ENCODE measurements at places on chromosomes 12 and 14. TPM values are rescaled to one million over a fixed set of nuclear protein-coding genes. Genes with fewer than 3 reads are reported as not detected.

GRCh38 chr12:121550974-121551634 lies 29.7 kb downstream of the KDM2B start:
- DNase-seq, result no peak

Gene PLEKHD1
- 0.05 TPM for total RNA-seq

- no peak for DNase-seq
These were observed 270.1 kb upstream of the PRICKLE1 start for GRCh38 chr12:42859612-42860011.

Gene SPX
- total RNA-seq, result 0.39 TPM

GRCh38 chr12:57266681-57267080 lies 15.7 kb upstream of the STAC3 start:
- no peak for DNase-seq

DNA sequence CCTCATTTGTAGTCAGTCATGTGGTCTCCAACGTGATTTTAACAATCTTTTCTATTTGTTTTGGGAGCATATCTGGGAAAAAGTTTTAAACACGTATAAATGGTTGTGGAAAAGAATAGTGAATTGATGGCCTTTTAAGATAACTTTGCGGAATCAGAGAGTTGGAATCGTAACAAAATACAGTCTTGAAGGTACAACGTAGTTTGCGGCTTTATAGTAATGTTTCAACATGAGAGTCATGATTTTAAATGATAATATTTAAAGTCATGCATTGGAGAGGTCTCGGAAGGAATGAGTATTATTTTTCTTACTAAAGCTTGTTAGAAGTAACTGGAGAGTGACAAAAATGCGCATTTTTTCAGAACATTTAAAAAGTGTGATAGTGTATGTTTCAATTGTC lies 1.6 kb downstream of the AEBP2 start:
- no peak for DNase-seq

DNA sequence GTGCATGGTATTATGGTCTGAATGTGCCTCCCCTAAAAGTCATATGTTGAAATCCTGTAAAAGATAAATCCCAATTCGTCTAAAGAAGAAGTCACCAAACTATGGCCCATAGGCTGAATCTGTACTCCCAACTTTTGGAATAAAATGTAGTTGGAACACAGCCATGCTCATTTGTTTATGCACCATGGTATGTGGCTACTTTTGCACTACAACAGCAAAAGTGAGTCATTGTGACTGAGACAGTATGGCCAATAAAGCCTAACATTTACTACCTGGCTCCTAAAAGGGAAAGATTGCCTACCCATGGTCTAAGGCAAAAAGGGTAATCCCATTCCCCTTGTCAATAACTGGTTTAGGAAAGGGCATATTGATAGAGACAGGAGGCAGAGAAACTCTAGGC lies 101.8 kb downstream of the LRIG3 start:
- DNase-seq, result no peak

Gene CPNE6
- total RNA-seq, result 0.14 TPM

Gene TSHR
- not detected for total RNA-seq

Gene FZD10
- not detected for total RNA-seq

GRCh38 chr14:61649283-61649682 lies 46.0 kb upstream of the HIF1A start:
- no peak for DNase-seq

DNA sequence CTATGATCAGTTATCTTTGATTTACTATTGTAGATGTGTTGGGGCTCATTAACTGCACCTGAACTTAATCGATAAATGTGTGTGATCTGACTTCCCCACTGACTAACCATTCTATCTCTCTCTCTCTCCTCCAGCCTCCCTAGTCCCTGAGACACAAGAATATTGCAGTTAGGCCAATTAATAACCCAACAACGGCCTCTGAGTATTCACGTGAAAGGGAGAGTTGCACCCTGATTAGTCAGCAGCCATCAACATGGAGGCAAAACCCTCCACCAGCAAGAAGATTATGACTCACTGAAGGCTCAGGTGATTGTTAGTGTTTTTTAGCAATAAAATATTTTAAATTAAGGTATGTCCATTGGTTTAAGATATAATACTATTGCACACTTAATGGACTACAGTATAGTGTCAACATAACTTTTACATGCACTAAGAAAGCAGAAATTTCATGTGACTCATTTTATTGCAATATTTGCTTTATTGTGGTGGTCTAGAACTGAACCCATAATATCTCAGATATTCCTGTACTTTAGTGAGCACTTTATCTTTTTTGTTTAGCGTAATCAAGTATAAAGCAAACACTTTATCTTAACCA lies 77.1 kb upstream of the PTGDR start:
- no peak for DNase-seq

Gene CD9
- 27.0 TPM for total RNA-seq

DNA sequence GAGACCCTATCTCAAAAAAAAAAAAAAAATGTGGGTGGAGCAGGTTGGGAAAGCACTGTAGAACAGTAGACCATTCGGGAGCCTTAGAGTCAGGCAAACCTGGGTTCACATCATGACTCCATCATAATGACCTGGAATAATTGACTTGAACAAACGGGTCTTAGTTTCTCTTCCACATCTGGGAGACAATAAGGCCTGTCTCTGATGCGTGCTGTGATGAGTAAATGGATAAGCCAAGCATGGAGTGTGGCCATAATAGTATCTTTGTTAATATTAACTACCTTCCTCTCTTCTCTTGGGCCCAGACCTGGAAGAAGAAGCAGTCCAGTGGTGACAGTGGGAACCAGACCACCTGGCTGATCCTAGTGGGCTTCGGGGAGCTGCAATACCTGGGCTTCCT lies 54.5 kb downstream of the KANSL2 start:
- no peak for DNase-seq

DNA sequence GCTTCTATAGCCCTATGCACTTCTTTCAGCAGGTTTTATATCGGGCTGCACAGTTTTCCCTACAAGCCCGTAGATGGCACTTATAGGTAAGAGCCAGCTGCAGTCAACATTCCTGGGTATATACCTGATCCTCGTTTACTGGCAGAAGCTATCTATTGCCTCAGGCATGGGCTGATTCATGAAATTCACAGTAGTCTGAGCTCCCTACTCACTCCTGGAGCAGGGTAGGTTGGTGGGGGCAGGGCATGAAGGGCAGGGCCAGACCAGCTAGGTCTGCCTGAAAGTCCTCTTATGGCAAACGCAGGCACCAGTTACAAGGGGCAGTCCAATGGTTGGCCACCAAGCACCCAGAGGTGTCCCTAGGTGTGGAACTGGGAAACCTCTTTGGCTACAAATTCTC lies 345.8 kb downstream of the RPS29 start:
- no peak for DNase-seq

Gene CLBA1
- 0.97 TPM for total RNA-seq

GRCh38 chr12:45655186-45655585 lies 74.3 kb upstream of the ARID2 start:
- DNase-seq, result no peak

Gene SLC8A3
- 2.4 TPM for total RNA-seq

Gene ZDHHC22
- total RNA-seq, result not detected

DNA sequence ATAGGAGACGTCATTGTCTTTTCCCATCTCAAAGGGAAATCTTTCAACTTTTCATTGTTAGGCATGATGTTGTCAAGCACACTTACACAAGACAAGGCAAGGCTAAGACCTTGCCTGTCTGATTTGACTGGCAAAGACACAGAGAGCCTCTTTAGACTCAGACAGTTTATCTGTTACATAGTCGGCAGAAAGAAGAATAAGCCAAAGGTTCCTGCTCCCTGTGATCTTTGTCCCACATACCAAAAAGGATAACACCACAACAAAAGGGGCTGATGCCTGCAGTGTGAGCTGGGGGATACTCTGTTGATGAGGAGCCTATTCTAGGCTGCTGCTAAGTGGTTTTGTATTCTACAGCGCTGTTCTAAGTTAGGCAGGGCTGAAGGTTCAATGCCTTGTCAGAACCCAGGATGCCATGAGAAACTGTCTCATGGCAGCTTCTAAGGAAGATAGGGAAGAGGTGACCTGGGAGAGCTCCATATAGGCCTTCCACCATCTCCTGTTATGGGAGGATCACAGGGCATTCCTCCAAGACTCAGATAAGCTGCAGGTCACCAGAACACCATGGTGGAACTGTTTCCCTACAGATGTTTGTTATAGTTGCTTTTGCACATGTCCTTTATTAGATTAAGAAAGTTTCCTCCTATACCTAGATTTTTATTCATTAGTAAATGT lies 12.7 kb downstream of the ERC1 start:
- no peak for DNase-seq

All from activated naive CD4-positive, alpha-beta T cell treated with anti-CD3 and anti-CD28 coated beads, Interleukin-2, amount 50 U/mL, for 72 hours (primary cell).